ENCODE measurements at places on chromosomes 16 and 17. TPM values are rescaled to one million over a fixed set of nuclear protein-coding genes. Genes with fewer than 3 reads are reported as not detected.

CALB2 gene
- total RNA-seq: 4.1 TPM

SGCA gene
- total RNA-seq: 8.7 TPM

GRCh38 chr16:2054543-2055245, 6.9 kb downstream of the TSC2 start:
- no peak for DNase-seq

DNA sequence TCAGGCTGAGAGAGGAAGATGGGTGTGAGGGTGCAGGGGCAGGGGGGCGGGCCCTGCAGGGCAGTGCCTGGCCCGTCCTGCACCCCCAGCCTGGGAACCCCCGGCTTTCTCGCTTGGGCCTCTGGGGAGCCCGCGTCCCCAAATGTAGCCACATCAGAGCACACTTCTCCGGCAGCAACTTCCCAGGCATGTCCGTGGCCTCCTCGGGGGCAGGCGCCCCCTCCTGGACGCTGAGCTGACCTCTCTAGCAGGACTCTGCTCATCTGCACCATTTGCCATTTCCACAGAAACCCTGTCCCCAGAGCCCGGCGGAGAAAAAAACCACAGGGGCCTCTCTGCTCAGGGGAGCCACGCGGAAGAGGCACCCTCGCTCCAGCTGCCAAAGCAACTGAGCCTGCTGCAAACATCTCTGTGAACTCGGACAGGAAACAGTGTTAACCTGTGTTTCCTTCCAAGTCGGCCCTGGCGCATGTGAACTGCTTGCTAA, 63.4 kb downstream of the KLHDC4 start:
- DNase-seq: no peak

DNA sequence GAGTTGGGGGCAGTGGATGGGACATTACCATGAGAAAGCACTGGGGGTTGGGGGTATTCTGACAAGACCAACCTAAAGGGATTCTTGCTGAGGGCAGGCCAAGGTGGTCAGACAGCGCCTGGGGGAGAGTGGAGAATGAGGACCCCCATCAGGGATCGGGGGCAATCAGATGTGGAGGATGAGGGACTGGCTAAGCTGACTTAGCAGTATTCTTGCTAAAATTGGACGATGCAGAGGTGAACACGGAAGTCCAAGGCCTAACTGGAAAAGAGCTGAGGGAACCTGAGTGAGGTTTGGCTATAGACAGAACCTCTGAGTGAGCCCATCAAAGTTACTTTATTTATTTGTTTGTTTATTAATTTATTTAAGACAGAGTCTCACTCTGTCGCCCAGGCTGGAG, 9.2 kb downstream of the QPRT start:
- DNase-seq: no peak

All from lower leg skin (tissue), 4 donors.